ENCODE measurements at places on chromosomes 6 and 20. TPM values are rescaled to one million over a fixed set of nuclear protein-coding genes. Genes with fewer than 3 reads are reported as not detected.

GRCh38 chr20:11426948-11427347 lies 490.7 kb upstream of the BTBD3 start:
- no peak overlapping the region for H3K27ac ChIP-seq
- H3K4me3 ChIP-seq = no peak overlapping the region
- peaks cover 4% of the 10 kb centered on the region for H3K4me1 ChIP-seq
- H3K36me3 ChIP-seq = no peaks in the 10 kb centered on the region
- no peaks in the 10 kb centered on the region for H3K27me3 ChIP-seq
- no peak for DNase-seq

DNA sequence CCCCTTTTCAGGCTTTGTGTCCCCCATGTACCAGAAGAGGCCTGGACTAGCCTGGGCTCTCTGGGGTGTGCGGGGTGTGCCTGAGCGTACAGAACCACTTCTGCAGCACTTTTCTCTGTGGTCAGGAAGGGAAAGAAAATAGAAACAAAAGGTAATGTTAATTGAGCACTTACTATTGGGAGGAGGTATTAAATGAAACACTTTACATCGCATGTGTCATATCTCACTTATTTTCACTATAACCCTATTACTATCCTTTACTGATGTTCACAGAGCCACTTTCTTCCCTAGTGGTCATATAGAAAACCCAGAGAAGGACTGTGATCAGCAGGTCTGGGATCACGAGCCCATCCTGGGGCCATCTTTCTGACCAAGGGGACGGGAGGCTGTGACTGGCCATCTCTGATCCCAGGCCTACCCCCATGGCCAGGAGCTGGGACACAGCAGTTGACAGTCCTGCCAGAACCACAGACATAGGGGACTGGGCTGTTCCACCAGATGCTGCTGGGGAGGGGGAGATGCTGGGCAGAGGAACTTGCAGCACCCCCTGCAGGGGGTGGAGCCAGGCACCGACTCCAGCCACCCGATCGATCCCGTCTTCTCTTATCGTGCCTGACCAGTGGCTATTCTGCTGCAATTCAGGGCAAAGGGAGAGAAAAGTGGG lies 107.6 kb downstream of the VEGFA start:
- H3K4me1 ChIP-seq = peaks cover 4% of the 10 kb centered on the region
- no peaks in the 10 kb centered on the region for H3K27me3 ChIP-seq
- no peak overlapping the region for H3K4me3 ChIP-seq
- H3K27ac ChIP-seq = no peak overlapping the region

The GJA10 gene
- not detected for total RNA-seq

- peaks cover 27% of the 10 kb centered on the region for H3K36me3 ChIP-seq
- peaks cover 42% of the 10 kb centered on the region for H3K4me1 ChIP-seq
- no peaks in the 10 kb centered on the region for H3K27me3 ChIP-seq
- no peak overlapping the region for H3K27ac ChIP-seq
These were observed 30.6 kb downstream of the MTHFD1L start for GRCh38 chr6:150895928-150896632.

- H3K4me1 ChIP-seq = peaks cover 13% of the 10 kb centered on the region
- no peak for DNase-seq
- no peaks in the 10 kb centered on the region for H3K27me3 ChIP-seq
These were observed 14.8 kb downstream of the PLAGL2 start for GRCh38 chr20:32192698-32193097.

The WFDC10B gene
- not detected for total RNA-seq

The NFATC2 gene
- total RNA-seq = 0.29 TPM

GRCh38 chr20:52817511-52817910 lies 154.6 kb upstream of the TSHZ2 start:
- H3K27ac ChIP-seq = no peak overlapping the region
- no peaks in the 10 kb centered on the region for H3K27me3 ChIP-seq
- no peaks in the 10 kb centered on the region for H3K36me3 ChIP-seq
- no peak for DNase-seq

The ZFP64 gene
- 30.4 TPM for total RNA-seq

The TNNC2 gene
- total RNA-seq = 0.29 TPM

The BCLAF1 gene
- 124 TPM for total RNA-seq

The PLAGL2 gene
- 2.7 TPM for total RNA-seq

DNA sequence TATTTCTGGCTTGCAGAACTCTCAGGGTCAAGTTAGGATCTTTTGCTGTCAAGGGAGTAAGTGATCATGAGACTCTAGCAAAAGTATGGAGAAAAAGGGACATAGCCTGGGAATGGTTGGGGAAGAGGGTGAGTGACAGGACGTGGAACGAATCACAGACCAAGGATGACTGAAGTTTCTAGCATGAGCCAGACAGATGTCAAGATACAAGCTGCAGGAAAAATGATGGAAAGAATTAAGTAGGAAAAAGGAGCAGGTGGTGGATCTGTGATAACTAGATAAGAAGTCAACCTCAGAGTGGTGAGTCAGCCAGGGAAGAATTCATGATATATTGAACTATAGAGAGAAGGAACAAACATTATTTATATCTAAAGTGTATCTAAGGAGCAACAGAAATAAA lies 159.8 kb upstream of the SYNDIG1 start:
- H3K4me3 ChIP-seq = no peak overlapping the region
- H3K27ac ChIP-seq = no peak overlapping the region
- no peaks in the 10 kb centered on the region for H3K27me3 ChIP-seq
- H3K4me1 ChIP-seq = no peaks in the 10 kb centered on the region

The PSORS1C2 gene
- total RNA-seq = not detected

GRCh38 chr6:23179994-23180393 lies 610.6 kb downstream of the HDGFL1 start:
- H3K27me3 ChIP-seq = no peaks in the 10 kb centered on the region
- H3K4me3 ChIP-seq = no peak overlapping the region
- DNase-seq = no peak
- H3K4me1 ChIP-seq = peaks cover 15% of the 10 kb centered on the region

The DZANK1 gene
- total RNA-seq = 1.5 TPM

GRCh38 chr6:35757456-35758123 lies 18.8 kb upstream of the CLPSL2 start:
- peak; percentile 76 for DNase-seq
- H3K36me3 ChIP-seq = no peaks in the 10 kb centered on the region
- no peak overlapping the region for H3K27ac ChIP-seq
- no peaks in the 10 kb centered on the region for H3K4me1 ChIP-seq
- no peak overlapping the region for H3K4me3 ChIP-seq

- no peaks in the 10 kb centered on the region for H3K36me3 ChIP-seq
- DNase-seq = no peak
- no peaks in the 10 kb centered on the region for H3K4me1 ChIP-seq
- no peak overlapping the region for H3K4me3 ChIP-seq
- H3K27ac ChIP-seq = no peak overlapping the region
These were observed 36.8 kb downstream of the MANEA start for GRCh38 chr6:95614094-95614493.

The SLC35B3 gene
- total RNA-seq = 27.5 TPM

GRCh38 chr6:157941101-157941863 lies 40.4 kb upstream of the SYNJ2 start:
- no peak overlapping the region for H3K27ac ChIP-seq
- peaks cover 80% of the 10 kb centered on the region for H3K36me3 ChIP-seq
- DNase-seq = no peak

DNA sequence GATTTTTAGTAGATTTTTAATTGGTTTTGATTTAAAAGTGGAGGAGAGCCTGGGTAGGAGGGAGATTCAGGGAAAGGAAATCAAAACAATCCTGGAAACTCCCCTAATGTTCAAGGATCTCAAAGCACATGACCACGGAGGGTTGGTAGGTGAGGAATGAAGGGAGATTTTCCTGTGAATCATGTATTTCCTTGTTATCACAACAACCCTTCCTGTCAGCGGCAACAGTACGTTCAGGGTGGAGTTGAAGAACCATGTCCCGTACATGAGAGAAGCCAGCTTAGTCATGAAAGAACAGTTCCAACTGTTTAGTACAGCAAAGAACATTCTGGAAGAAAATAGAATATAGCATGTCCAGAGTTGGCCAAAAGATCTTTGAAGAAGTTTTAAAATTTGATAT lies 79.4 kb upstream of the SCAF8 start:
- no peak overlapping the region for H3K27ac ChIP-seq
- no peak overlapping the region for H3K4me3 ChIP-seq
- H3K27me3 ChIP-seq = no peaks in the 10 kb centered on the region
- H3K36me3 ChIP-seq = no peaks in the 10 kb centered on the region
- peak; percentile 61 for DNase-seq

- DNase-seq = no peak
- H3K27ac ChIP-seq = no peak overlapping the region
- H3K27me3 ChIP-seq = no peaks in the 10 kb centered on the region
- peaks cover 4% of the 10 kb centered on the region for H3K36me3 ChIP-seq
These were observed 124.7 kb downstream of the QKI start for GRCh38 chr6:163539101-163539762.

GRCh38 chr20:45621593-45621992 lies 7.9 kb upstream of the WFDC10A start:
- no peaks in the 10 kb centered on the region for H3K36me3 ChIP-seq
- H3K4me1 ChIP-seq = no peaks in the 10 kb centered on the region
- no peak for DNase-seq
- no peak overlapping the region for H3K27ac ChIP-seq

- H3K36me3 ChIP-seq = no peaks in the 10 kb centered on the region
- no peak overlapping the region for H3K4me3 ChIP-seq
- no peak for DNase-seq
- no peaks in the 10 kb centered on the region for H3K27me3 ChIP-seq
- no peak overlapping the region for H3K27ac ChIP-seq
These were observed 184.4 kb downstream of the ERMARD start for GRCh38 chr6:169935861-169936260.

DNA sequence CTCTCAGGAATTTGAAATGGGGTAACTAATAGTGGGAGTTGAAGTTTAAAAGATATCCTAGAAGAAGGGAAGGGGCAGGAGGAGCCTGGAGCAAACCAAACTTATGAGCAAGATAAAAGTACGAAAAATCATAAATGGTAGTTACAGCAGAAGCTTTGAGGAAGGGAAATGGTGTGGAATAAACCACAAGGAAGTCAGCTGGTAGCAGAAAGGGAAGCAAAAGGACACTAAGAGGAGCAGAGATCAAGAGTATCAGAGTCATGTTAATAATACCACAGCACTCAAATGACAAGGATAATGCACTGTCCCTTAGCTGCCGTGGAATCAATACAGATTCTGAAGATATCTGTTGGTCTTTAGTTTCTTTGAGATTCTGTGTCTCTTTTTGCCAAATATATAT lies 44.9 kb upstream of the CCDC28A start:
- DNase-seq = no peak
- H3K36me3 ChIP-seq = no peaks in the 10 kb centered on the region
- no peaks in the 10 kb centered on the region for H3K27me3 ChIP-seq
- H3K4me3 ChIP-seq = no peak overlapping the region

DNA sequence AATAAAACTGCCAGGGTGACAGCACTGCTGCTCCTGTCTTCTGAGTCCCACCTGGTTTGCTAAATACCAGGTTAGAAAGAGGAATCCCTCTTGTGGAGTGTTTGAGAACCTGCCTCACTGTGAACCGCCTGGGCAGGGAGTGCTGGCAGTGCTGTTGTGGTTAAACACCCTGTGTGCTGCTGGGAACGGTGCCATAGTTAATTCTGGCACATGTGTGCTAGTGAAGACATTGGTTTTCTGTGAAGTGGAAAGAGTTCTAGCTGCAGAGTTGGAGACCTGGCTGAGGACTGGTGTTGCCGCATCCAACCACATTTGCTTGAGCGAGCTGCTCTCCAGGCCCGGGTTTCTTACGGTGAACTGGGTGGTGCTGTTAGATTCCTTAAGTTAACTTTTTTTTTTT lies 72.7 kb downstream of the IGF2R start:
- peaks cover 42% of the 10 kb centered on the region for H3K4me1 ChIP-seq
- H3K27me3 ChIP-seq = no peaks in the 10 kb centered on the region
- H3K36me3 ChIP-seq = peaks cover 41% of the 10 kb centered on the region

GRCh38 chr6:104579310-104579863 lies 280.3 kb downstream of the HACE1 start:
- H3K36me3 ChIP-seq = no peaks in the 10 kb centered on the region
- H3K27ac ChIP-seq = no peak overlapping the region
- H3K4me1 ChIP-seq = no peaks in the 10 kb centered on the region
- no peak for DNase-seq

The FHL5 gene
- total RNA-seq = not detected

DNA sequence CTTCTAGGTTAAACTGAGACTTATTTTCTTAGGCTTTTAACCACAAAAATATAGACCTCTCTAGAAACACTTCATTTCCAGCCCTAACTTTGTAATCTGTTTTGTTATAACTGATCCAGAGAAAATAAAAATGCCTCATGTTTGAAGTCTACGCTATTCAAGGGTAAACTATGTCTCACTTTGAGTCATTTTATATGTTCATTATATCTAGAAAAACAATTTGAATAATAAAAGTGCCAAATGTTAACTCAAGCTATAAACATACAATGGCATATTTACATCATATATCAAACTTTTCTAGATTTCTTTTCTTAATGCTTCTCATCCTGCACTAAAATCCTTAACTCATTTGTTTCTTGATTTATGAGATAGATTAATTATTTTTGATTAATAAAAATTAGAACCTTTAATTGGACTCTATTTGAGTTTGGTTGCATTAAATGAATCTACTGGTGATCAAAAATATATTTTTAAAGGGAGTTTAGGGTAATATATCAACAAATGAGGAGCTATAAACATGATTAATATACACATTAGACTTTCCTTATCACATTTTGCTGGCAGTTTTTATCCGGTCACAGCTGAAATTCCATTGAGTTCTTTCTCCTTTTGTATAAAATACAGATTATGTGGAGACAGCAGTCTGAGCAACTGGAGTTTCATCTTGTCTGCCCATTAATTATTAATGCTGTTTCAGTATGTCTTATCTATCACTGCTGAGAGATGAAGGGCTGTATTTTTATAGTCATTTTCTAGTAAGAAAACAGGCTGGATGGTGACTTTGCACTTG lies 246.5 kb downstream of the TBX18 start:
- no peak overlapping the region for H3K27ac ChIP-seq
- peaks cover 36% of the 10 kb centered on the region for H3K4me1 ChIP-seq
- no peaks in the 10 kb centered on the region for H3K36me3 ChIP-seq
- no peak overlapping the region for H3K4me3 ChIP-seq
- no peaks in the 10 kb centered on the region for H3K27me3 ChIP-seq

DNA sequence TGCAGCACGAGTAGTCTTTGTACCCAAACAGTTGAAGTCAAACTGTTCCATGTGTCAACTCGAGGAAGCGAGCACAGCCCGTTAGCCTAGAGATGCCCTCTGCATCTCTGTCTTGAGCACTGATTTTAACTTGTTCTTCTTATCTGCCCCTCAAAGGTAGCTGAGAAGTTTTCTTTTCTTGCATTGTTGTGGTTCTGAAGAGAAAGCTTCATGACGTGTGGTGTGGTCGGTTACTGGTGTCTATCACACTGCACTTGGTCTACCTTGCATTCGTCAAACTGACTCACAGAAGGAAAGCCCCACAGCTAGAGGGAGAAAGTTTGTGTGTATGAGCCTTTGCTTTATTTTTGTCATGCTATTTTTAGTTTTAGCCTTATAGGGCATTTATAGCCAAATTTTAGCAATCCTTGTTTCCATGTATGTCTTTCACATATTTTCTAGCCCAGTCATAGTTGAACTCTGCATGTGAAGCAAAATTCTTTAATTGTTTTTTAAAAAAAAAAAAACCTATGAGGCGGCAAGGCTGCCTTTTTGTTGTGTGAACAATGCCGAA lies 115.1 kb downstream of the JAG1 start:
- H3K36me3 ChIP-seq = no peaks in the 10 kb centered on the region
- H3K27me3 ChIP-seq = no peaks in the 10 kb centered on the region
- peak; percentile 76 for DNase-seq

All from osteoblast (primary cell).